Umbilical cord (tissue), 2 donors: ENCODE measurements at places on chromosomes 1 and 21. TPM values are rescaled to one million over a fixed set of nuclear protein-coding genes. Genes with fewer than 3 reads are reported as not detected.

OR10J4 gene
- total RNA-seq: not detected

CLCA4 gene
- total RNA-seq: 2.9 TPM

SZRD1 gene
- total RNA-seq: 24.1 TPM

CD84 gene
- total RNA-seq: 13.5 TPM

KCNE1 gene
- total RNA-seq: 0.72 TPM

BNIPL gene
- 13.7 TPM for total RNA-seq

TCHHL1 gene
- total RNA-seq: 6.5 TPM

NPHS2 gene
- total RNA-seq: not detected

C2CD4D gene
- total RNA-seq: not detected

- DNase-seq: peak; percentile 32
Measured at GRCh38 chr1:43414634-43415223, 25.0 kb downstream of the SZT2 start.

GRCh38 chr1:43582162-43582566, 51.5 kb downstream of the PTPRF start:
- peak; percentile 86 for DNase-seq

DNA sequence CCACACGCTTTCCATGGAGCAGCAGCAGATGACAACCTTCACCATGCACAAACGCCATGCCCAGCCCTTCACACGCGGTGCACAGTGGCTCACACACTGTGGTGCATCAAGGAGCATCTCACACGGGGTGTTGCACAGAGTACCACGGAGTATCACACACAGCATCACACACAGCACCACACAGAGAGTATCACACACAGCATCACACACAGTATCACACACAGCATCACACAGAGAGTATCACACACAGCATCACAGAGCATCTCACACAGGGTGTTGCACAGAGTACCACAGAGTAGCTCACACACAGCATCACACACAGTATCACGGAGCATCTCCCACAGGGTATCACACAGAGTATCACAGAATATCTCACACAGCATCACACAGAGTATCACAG, 122.2 kb upstream of the RAB4A start:
- DNase-seq: no peak

GRCh38 chr1:61011561-61012263, 70.6 kb upstream of the NFIA start:
- no peak for DNase-seq

GRCh38 chr1:242774256-242774655, 249.8 kb upstream of the PLD5 start:
- DNase-seq: no peak

GRCh38 chr1:14253676-14254075, 344.8 kb upstream of the KAZN start:
- DNase-seq: no peak

DNA sequence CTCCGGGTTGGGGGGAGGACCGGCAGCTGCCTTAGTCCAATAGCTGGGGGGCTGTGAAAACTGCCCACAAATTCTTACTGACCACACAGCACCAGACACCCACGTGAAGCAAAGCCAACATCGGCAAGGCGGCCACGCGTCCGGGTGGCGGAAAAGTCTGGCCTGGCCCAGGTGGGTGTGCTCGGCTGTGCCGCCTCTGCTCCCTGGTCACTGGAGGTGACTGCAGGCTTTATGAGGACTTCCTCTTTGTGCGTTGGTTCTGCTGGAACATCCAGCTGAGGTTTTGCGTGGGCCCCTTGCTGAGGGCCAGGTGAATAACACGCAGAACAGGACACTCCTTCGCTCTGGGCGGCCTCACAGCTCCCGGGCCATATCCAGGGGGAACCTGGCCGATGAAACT, 35.4 kb downstream of the FAAP20 start:
- DNase-seq: no peak

- DNase-seq: no peak
Measured at GRCh38 chr1:92587445-92587844, 100.7 kb upstream of the GFI1 start.

DNA sequence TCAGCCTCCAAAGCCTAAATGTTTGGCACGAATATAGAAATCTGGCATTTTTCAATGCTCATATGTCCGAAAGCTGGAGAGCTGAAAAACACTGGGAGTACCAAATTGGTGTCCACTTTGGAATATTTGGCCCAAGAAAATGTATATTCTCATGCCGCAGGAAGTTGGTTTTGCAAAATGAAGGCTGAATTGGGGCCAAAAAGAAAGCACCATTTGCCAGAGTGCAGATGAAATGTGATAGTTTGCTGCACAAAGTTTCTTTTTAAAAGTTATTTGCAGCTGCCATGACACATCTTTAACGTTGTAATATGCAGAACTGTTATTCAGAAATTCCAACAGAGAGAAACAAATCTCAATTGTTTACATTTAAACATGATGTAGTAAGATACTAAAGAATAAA, 124.2 kb upstream of the LYPLAL1 start:
- peak; percentile 12 for DNase-seq

DNA sequence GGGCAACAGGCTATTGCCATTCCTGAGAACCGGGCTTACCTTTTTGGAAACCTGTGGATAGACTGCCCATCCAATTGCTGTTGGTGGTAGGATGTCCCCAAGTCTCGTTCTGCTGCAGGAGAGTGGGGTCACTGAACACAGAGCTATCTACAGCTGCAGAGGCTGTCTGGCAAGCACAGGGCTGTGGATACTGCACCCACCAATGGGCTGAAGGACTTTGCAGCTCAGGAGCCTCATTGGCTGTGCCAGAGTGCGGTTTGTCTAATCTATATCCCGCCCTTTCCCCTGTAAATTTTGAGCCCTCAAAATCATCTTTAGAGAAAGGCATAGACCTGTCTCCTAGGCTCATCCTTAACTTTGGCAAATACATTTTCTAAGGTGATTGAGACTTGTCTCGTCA, 15.3 kb downstream of the RNF187 start:
- no peak for DNase-seq

- no peak for DNase-seq
Measured at GRCh38 chr1:20057886-20058420, 12.0 kb upstream of the PLA2G5 start.

- DNase-seq: no peak
Measured at GRCh38 chr1:191320062-191320461, 838.2 kb upstream of the RGS18 start.

GRCh38 chr1:18948048-18948912, 8.2 kb downstream of the IFFO2 start:
- DNase-seq: peak; percentile 20

DNA sequence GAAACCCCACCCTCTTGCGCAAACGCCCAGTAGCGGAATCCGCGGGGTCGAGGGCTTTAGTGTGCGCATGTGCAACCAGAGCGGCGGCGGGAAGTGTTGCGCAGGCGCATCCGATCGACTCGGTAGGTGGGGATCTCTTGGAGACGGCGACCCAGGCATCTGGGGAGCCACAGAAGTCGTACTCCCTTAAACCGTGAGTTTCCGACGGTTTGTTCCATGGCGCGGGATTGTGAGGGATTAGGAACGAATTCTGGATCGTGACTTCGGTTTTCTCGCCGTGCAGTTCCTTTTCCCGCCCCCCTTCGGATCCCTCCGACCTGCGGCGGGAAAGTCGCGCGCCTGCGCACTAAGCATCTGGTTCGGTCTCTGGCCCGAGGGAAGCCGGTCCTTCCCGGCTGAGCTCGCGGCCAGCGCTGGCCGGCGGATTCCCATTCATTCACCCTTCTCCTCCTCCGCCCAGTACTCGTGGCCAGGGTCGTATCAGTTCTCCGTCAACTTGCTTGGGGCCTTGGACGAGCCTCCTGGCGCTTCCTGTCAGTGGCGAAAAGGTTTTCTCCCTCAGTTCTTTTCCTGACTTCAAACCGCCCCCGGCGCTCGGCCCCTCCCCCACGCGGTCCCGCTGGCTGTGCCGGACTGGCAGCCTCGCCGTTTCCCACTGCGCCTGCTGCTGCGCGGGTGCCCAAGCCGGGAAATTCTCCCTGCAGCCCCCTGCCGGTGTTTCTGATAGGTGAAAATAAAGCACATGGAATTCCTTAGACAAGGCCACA, at the start of gene CDC7:
TSS of gene CDC7 (plus strand) at position 96 of the 767 bp plus-strand sequence. CDS start 866 bp downstream, outside the sequence.
- DNase-seq: peak; percentile 97

GRCh38 chr1:29438991-29439390, 202.7 kb downstream of the PTPRU start:
- no peak for DNase-seq

GRCh38 chr1:212213784-212214183, 71.4 kb upstream of the PPP2R5A start:
- peak; percentile 57 for DNase-seq

DNA sequence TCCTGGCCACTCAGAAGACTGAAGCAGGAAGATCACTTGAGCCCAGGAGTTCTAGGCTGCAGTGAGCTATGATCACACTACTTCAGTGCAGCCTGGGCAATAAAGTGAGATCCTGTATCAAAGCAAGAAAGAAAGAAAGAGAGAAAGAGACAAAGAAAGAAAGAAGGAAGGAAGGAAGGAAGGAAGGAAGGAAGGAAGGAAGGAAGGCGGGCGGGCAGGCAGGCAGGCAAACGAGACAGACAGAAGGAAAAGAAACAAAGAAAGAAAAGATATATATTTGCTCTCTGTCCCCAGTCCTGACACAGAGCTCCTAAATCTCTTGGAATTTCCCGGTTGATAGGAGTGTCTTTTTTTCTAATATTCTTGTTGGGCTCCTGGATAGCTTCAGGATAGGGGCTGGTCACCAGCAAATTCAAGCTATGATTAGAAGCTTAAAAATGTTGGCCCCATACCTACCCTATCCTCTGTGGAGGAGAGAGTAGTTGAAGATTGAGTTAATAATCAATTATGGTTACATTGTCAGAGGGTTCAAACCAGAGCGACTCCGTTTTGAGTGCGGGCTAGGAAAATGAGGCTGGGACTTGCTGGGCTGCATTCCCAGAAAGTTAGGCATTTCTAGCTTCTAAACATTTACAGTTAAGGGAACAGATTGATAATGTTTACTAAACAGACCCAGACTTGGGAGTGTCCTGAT, 3.3 kb upstream of the MIGA1 start:
- DNase-seq: no peak

DNA sequence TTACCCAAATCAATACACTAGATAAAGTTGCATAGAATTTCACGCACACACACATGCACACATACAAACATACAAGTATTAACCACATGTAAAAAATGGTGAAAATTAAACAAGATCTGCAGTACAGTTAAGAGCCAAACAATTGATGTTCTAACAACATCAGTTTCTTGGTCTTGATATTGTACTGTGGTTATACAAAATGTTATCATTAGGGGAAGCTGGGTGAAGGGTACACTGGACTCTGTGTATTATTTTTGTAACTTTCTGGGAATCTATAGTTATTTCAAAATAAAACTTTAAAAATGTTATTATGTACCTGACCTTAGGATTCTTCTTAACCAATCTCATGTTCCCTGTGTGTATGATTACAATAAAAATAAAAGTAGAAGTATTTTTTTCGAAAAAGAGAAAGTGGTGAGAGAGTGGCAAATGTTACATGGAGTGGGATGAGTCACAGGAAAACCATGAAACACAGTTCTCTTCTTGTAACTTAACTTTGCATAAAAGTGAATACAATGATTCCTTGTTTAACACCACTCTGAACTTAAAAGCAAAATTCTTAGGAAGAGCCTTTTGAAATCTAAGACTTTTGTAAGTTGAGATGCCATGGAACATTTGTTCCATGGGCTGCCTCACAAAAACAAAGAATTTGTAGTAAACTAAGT, 101.6 kb upstream of the RUNX1 start:
- no peak for DNase-seq
